ENCODE measurements at places on chromosomes 3 and 15.

GRCh38 chr15:40464595-40465185 lies 6.1 kb upstream of the CHST14 start:
- no peak for DNase-seq

DNA sequence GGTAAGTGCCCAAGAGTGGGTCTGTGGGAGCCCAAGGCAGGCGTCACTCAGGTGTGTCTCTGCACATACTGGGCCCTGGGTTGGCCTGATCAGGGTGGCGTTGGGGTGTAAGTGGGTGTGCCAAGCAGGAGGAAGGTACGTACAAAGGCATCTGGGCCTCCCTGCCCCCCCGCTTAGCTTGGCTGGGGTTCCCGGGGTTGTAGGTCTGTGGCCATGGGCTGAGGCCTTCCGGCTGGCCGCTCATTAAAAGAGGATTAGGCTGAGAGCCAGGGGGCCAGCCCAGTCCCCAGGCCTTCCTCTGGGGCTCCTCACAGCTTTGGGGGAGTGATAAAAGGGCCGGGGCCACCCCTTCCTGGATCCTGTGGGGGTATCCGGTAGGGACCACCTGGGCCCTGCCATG lies 13.3 kb downstream of the SEMA3F start:
- DNase-seq: no peak

DNA sequence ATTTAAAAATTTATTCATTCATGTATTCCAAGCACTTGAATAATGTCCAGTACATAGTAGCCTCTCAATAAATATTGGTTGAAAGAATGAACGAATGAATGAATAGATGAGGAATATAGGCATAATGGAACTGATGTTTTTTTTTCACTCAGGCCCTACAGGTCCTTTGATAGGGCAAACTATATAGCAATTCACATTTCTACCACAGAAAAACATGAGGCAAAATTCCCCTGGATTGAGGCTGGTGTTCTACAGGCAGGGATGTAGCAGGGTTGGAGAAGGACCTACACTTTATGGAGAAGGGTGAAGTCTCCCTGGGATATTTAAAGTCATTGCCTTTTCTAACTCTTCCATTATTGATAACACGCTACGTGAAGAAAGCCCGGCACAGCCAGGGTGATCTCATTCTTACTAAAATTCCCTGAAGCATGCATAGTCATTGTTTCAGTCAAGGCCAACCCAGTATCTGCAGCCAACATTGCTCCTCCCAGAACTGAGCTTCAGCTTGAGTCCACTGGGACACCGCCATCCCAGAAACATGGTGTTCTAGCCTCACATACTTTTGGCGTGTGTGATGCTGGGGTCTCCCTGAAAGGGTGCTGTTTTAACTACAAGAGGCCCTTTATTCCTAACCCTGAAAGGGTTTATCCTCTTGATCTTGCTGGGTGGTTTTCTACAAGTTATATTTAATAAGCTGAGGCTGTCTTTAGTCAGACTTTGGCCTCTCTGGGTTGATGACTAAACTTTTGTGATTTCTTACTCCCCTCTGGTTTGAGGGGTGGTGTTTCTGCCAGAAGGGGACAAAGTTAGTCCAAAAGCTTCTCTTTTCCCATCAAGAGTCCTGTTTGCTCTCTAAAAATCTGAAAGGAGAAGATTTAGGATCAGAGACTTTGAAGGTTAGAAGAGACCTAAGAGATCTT lies 25.9 kb upstream of the FBN1 start:
- DNase-seq: no peak

DNA sequence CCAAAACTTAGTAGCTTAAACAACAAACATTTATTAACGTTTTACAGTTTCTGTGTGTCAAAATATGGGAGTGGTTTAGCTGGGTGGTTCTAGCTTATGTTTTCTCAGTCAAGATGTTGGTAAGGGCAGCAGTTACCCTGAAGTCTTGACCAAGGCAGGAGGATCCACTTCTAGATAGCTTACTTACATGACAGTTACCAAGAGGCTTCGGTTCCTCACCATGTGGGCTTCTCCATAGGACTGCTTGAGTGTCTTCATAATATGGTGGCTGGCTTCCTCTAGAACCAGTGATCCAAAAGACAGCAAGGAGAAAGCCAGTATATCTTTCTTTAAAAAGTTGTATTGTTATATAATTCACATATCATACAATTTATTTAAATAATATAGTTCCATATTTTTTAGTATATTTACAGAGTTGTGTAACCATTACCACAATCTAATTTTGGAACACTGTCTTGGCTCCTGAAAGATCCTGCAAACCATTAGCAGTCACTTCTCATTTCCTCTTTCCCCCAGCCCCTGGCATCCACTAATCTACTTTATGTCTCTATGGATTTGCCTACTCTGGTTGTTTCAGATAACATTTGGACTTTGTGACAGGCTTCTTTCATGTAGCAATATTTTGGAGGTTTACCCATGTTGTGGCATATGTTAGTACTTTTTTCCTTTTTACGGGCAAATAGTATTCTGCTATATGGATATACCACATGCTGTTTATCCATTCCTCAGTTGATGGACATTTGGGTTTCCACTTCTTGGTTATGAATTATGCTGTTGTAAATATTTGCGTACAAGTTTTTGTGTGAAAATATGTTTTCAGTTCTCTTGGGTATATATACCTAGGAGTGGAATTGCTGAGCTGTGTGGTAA lies 33.3 kb downstream of the MAPK6 start:
- DNase-seq: no peak

DNA sequence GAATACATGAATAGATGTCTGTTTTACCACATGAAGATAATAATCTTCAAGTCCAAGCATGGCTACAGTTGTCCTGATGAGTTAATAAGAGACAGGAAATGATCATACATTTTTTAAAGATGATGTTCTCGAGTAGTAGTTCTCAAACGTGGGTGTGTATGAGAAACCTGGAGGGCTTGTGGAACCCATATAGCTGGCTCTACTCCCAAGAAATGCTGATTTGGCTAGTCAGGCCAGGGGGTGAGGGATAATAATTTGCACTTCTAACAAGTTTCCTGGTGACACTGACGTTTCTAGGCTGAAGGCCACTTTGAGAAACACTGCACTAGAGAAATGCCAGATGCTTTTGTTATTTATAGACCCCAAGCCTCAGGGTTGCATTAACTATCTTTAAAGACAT lies 37.0 kb downstream of the ROPN1B start:
- DNase-seq: no peak

GRCh38 chr3:171242170-171242569 lies 215.7 kb upstream of the SLC2A2 start:
- no peak for DNase-seq

DNA sequence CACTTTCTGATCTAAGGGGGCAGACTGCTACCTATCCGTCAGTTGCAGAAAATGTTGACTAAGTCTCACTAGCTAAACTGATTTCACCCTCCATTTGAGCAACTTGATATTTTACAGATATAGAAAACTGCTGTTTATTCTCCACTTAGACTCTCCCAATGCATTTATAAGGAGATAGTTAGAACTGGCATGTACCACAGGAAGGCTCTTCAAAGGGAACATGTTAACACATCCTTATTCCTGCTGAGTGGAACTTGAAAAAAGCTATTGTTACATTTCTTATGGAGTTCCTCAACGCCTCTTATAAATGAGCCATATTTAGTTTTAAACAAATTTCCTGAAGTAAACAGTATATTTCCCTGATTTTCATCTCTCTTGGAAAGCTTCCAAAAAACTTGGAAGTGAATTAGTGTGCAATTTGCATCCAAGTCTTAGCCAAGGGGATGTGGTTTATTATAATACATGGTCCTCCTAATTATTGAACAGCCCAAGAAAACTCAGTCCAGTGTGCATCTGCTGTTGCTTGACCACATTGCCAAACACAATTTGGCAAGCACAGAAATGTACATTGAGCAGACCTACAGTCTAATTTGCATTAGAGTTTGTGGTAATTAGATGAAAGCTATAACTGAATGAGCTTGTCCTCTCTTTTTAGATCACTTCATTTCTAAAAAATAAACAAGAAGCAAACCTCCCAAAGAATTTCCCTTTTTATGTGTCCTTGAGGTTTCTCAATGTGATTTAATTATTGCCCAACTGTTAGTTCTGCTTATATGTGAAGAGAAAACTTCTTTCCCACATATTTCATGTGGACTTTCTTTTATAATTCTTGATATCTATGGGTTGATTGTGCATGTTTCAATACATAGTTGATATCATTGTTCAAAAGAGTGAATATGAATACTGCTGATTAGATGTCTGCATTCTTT lies 72.6 kb upstream of the DPH6 start:
- DNase-seq: no peak

DNA sequence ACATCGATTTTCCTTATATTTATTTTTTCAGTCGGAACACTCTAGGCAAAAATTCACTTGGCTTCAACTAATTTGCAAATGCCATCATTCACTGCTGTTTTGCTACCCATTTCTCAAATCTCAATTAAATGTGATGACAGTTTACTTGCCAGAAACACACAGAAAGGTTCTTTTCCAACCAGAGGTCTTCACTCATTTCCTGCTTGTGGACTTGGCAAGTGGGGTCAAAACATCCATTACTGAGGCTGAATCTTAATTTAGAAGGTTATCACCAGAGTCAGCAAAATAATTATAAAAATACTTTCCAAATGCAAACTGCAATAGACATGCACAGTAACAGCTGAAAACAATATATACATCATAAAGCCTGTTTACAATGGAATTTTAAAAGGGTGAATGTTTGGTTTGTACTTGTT lies 625.4 kb upstream of the TBL1XR1 start:
- DNase-seq: no peak

- DNase-seq: no peak
Observed at GRCh38 chr3:155079468-155079745, 712 bp upstream of the MME start.

DNA sequence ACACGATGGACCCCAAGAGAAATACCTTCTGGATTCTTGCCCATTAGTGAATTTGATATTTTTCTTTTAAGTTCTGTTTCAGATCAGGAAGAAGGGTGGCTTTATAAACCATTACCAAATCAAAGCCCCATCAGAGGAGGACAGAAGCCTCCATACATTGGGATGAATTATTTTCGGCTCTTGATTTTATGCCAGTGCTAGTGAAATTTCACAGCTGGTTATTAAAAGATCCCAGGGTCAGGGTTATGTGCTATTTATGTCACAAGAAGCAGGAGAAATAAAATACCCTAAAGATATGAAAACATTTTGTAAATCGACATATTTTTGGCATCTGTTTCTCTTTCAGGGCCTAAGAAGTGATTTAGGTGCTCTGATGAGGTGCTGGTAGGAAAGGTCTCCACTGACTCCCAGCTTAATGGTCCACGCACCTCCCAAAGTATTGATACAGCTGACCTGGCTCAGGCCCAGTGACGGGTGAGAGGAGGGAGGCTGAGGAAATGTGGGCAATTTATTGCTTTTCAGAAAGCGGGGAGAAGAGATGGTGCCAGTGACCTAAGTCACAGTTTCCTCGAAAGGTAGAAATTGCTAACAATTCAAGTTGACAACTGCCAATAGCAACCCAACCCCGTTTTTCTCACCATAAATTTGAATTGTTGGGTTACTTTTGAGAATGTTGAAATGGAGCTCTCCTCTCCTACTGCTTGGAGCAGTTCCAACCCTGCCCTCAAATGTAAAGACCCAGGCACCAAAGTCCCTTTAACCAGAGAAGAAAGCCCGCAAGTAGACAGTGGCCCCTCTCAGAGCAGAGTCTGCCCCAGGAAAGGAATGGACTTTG lies 315.6 kb upstream of the NR2E3 start:
- no peak for DNase-seq

DNA sequence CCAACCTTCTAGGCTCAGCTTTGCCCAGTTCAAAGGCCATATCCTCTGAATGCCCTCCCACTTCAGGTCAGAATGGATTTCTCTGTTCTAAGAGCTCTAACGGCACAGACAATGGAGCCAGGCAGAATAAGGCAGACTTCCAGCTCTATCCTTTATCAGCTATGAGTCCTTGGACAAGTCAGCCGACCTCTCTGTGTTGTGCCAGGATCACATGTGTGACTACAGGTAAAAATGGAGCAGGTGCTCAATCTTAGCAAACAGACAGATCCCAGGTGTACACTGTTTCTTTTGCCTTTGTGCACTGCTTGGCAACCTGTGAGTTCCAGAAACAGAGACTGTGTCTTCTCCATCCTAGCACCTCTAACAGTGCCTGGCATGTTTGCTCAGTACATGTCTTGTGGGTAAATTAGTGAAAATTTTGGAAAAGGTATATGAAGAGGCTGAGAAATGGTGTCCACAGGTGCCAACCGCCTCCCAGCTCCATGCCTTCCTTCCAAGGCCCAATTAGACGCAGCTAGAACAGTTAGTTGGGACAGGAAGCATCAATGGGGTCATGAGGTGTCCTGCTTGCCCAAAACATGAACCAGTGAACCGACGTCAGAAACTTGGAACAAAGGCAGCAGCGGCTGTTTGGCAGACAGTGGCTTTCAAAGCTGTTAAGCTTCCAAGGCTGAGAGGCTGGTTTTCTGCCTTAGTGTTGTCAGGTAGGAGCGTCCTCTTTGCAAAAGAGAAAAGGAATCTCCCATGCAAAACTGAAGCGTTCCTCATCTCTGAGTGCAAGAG lies 28.7 kb downstream of the TLE3 start:
- DNase-seq: no peak

DNA sequence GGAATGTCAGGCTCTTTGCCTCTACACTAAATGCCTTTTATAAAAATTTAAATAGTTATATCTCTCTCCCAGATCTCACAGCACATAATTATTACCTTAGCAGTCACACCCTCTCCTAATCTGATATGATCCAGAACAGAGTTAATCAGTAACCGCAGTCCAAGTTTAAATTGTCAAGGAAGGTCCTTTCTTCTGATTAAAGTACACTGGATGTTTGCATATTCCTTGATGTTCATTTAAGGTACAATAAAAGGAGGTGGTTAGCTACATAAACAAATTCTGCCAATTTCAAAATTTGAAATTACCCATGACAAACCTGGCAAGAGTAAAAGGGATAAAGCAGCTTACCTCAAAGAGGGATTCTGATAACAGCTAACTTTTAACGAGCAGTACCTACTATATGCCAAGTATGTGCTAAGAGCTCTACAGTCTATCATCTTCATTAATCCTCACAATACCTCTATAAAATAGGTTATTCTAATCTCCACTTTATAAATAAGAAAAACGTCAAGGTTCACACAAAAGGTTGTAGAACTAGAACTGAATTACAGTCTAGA lies 4.3 kb downstream of the GOLIM4 start:
- no peak for DNase-seq

DNA sequence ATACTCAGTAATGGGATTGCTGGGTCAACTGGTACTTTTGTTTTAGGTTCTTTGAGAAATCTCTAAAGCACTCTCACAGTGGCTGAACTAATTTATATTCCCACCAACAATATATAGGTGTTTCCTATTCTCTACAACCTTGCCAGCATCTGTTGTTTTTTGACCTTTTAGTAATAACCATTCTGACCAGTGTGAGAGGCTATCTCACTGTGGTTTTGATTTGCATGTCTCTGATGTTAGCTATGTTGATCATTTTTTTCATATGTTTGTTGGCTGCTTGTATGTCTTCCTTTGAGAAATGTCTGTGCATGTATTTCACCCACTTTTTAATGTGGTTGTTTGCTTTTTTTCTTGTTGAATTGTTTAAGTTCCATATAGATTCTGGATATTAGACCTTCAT lies 98.2 kb upstream of the DCBLD2 start:
- DNase-seq: no peak

All from NCI-H1436 treated with DMSO at 0.1 percent for 48 hours (cell line).